Stimulated activated CD4-positive, alpha-beta T cell treated with anti-CD3 and anti-CD28 coated beads, Interleukin-15, amount 100 ng/mL, for 48 hours (primary cell): ENCODE measurements at places on chromosomes 13 and 19.
A peak's percentile ranks its signal among the peaks of the same experiment; 100 is the strongest.

- DNase-seq = no peak
Observed at GRCh38 chr19:35039881-35040825, 1.4 kb upstream of the HPN start.

DNA sequence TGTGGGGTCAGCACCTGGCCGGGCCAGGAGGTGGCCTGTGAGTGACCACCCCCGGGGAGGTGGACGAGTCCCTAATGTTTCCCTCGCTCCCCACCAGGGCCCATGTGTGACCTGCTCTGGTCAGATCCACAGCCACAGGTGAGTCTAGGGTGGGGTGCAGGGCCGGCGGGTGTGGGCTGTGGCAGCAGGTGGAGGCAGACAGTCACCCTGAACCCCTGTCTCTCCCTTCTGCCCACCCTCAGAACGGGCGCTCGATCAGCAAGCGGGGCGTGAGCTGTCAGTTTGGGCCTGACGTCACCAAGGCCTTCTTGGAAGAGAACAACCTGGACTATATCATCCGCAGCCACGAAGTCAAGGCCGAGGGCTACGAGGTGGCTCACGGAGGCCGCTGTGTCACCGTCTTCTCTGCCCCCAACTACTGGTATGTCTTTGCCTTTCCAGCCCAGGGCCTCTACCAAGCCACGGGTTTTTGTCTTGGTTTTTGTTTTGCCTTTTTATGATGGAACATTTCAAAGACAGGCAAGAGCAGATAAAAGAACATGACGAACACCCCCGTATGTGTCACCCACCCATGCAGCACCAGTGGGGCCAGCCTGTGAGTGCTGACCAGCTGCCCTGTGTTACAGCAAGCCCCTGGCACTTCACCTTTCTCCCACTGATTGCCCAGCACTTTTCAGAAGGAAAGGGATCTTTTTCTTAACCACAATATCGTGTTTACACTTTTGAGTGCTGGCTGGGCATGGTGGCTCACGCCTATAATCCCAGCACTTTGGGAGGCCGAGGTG, 24.9 kb downstream of the CCDC8 start:
- DNase-seq = no peak

- no peak for DNase-seq
Observed at GRCh38 chr13:29924482-29925350, 74.3 kb upstream of the UBL3 start.

GRCh38 chr19:32350987-32351348, 5.6 kb downstream of the ZNF507 start:
- no peak for DNase-seq

- no peak for DNase-seq
Observed at GRCh38 chr19:35715355-35715809, 2.4 kb upstream of the KMT2B start.

GRCh38 chr13:37382146-37382545, 216.4 kb downstream of the POSTN start:
- DNase-seq = no peak

GRCh38 chr13:30446126-30446500, 19.6 kb downstream of the HMGB1 start:
- DNase-seq = no peak

- DNase-seq = no peak
Observed at GRCh38 chr13:46343279-46343994, 43.6 kb downstream of the RUBCNL start.

GRCh38 chr19:46618670-46619231, 6.1 kb downstream of the PTGIR start:
- no peak for DNase-seq

- DNase-seq = no peak
Observed at GRCh38 chr19:21694171-21694906, 73.0 kb downstream of the ZNF100 start.

DNA sequence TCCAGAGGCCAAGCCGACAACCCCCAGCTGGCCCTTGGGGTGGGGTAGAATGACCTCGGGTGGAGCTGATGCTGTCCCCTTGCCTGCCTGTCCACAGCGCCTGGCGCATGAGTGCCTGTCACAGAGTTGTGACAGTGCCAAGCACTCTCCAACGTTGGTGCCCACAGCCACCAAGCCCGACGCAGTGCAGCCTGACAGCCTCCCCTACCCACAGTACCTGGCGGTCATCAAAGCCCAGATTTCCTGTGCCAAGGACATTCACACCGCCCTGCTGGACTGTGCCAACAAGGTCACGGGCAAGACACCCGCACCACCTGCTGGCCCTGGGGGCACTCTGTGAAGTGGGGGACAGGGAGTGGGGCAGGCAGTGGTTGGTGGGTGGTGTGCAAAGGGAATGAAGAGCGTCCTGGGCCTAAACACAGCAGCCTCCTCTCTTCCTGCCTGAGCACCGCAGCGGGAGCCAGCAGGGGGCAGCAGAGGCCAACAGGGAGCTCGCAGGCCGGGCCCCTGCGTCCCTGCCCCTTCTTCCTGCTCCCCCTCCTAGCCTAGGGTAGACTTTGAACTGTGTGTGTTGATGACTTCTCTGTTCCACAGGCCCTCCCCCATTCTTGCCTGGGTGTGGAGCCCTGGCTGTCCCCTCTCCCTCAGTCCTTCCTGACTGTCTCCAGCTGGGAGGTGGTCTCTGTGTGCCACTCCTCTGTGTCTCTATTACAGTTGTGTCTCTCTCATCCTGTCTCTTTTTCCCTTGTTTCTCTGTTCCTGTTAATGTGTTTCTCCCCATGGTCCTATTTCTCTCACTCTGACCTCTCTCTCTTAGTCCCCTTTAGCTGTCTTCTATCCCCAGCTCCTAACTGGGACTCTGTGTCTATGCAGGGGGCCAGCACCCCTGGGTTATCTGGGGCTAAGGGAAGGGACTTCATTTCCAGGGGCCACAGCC, 6.5 kb downstream of the MED29 start:
- peak; percentile 91 for DNase-seq

DNA sequence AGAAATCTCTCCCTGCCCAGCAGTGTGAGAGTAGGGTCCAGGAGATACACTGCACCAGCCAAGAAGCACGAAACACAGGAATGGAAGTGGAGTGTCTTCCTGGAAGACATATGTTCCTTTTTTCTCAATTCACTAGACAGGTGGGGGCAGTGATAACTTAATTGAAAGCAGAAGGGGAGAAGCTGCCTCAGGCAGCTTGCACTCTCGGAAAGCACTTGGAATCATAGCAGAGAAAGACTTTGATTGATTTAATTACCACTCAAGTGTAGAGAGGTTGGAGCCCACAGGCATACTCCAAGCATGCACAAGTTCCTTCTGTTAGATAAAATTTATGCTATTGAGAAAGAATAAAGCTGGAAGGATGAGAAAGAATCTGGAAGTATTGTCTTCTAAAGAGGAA, 249.4 kb downstream of the SLITRK6 start:
- no peak for DNase-seq

DNA sequence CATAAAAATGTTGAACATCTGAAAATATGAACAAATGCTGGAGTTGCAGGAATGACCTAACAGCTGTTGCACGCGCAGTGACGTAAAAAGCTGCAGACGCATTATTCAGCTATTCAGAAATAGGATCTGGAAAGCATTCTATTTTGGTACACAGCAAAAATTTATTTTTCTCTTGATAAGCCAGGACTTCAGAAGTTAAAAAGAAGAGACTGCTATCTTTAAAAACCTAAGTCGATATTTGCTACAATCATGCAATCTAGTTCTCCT, 36.9 kb upstream of the STARD13 start:
- DNase-seq = no peak

- no peak for DNase-seq
Observed at GRCh38 chr19:3387645-3388589, 21.5 kb downstream of the NFIC start.

DNA sequence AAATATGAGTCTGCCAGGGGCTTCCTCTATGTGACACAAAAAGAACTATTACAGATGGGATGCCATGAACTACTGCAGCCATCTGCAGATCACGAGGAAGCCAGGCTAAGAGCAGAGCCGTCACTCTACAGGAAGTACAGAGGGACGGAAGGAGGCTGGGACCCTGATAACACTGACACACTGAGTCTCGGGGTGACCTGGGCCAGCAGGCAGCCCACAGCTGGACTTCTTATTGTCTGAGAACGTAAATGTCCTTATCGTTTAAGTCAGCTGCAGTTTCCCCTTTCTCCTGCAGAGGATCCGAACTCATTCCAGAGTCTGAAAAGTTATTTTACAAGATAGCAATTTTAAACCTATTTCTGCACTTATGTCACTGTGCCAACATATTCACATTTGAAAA, 20.7 kb downstream of the PARP4 start:
- DNase-seq = no peak

- no peak for DNase-seq
Observed at GRCh38 chr19:50906217-50906616, 5.0 kb downstream of the KLK4 start.

DNA sequence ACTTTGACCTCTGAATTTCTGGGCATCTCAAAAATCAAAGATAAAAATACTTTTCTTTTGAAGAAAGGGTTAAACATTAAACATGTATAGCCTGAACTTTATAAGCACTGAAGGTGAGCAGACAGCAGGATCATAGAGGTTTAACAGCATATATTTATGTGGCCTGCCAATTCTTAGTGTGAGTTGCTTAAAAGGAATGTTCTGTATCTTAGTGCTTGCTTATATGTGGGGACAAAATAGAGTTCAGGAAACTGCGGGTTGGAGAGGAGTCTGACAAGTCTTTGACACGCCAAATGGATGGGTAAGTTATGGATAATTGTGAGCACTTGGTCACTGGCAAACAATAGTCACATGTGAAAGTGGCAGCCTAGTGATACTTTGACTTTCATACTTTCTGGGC, 1419.4 kb upstream of the SPRY2 start:
- DNase-seq = no peak

- no peak for DNase-seq
Observed at GRCh38 chr19:54485851-54486250, 12.8 kb upstream of the CDC42EP5 start.
